ENCODE measurements at places on chromosomes 7 and 10. TPM values are rescaled to one million over a fixed set of nuclear protein-coding genes. Genes with fewer than 3 reads are reported as not detected.

DNA sequence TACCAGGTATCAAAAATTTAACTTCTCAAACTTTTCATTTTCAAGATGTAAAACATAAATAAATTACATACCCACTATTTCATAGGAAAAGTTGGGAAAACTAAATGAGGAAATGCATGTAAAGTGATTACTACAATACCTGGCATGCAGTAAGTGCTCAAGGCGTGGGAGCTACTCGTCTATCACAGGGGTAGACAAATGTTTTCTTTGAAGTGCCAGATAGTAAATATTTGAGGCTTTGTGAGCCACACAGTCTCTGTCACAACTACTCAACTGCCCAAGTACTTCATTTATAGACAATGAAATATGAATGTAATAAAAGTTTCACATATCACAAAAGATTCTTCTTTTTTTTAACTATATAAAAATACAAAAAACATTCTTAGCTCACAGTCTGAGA is 96.4 kb upstream of the PCGF5 start:
- no peak for DNase-seq

Gene ADAMTS14
- 2.9 TPM for total RNA-seq

DNA sequence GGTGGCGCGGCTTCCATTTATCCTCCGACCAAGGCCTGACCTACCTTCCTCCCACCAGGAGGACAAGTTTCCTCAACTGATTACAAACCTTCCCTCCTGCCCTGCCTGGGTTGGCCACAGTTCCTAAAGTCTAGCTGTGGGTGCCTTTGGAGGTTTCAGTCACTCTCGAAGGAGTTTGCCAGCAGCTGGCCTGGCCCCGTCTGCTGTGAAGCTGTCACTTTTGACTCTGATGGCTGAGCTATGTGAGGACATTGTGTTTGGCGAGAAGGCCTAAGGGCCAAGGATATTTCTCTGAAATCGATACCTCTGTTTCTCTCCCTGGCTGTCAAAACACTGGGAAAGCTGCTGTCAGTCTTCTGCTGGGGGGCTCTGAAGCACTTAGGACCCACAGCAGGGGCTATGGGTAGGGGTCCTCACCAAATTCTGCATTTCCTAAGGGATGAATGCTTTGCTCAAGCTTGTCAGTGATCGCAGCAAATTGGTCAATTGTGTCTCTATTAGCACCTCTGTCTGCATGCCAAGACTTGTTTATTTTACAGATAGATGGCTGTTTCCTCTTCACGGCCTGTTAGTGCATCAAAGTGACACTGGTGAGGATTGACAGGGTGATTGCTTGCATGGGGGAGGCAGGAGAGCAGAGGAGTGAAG is 31.9 kb upstream of the SAMD8 start:
- no peak for DNase-seq

Gene ZNF365
- total RNA-seq, result 6.3 TPM

GRCh38 chr10:59072038-59072437 is 104.4 kb upstream of the PHYHIPL start:
- DNase-seq, result no peak

GRCh38 chr7:107115762-107116540 is 52.9 kb upstream of the HBP1 start:
- no peak for DNase-seq

DNA sequence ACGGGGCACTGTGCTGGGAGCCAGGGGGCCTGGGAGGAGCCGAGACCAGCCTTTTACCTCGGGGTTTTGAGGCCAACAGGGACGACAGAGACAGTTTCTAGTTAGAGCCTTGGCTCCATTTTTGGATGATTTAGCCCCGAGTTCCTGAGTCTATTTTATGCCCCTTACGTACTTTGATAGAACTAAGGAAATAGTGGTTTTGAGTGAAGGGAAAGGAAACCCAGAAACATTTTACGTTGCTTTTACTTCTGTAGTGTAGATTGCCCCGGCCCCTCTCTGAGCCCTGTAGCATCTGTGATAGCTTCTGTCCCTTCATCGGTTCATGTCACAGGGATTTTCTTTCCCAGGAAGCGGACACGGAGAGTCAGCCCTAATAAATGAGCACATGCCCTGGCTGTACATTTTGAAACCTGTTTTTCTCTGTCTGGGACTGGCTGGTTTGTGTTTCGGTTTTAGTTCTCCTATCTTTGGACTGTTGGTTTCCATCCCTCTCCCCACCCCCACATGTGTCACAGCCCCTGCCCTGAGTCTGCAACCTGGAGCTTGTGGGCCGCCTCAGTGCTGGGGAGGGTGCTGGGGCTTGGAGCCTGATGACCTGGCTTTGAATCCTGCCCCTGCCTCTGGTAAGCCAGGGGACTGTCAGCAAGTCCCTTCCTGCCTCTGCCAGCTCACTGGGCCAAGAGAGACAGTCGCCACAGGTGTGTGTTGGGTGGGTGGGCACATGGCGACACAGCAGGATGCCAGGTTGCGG is 6.9 kb upstream of the ORAI2 start:
- no peak for DNase-seq

GRCh38 chr10:123132576-123133477 is 2.9 kb upstream of the HMX3 start:
- DNase-seq, result peak; percentile 79

Gene GLCCI1
- 12.3 TPM for total RNA-seq

Gene CDK1
- total RNA-seq, result 19.3 TPM

DNA sequence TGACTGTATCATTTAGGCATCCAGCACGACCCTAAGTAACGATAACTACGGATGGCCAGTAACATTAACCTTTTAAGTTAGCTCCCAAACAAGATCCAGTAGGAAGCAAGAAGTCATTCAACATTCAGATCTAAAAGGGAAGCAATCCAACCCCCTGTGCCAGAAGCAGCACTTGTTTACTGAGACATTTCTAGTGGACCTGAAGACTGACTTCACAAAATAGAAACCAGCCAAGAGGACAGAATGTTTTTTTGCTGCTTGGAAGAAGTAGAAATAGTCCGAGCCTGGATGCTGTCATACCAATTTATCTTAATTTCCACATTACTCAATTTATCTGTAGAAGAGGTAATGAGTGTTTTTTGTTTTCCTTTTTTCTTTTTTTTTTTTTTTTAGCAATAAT is 88.0 kb upstream of the CTTNBP2 start:
- no peak for DNase-seq

- DNase-seq, result no peak
These were observed 4.5 kb upstream of the IFIT2 start for GRCh38 chr10:89297356-89297755.

Gene NME8
- total RNA-seq, result not detected

Gene CDC123
- total RNA-seq, result 48.4 TPM

Gene AGAP3
- total RNA-seq, result 66.0 TPM

GRCh38 chr10:80288849-80289248 is 609 bp downstream of the MAT1A start:
- DNase-seq, result no peak

Gene ORC5
- 47.9 TPM for total RNA-seq

Gene TYW1
- total RNA-seq, result 7.7 TPM

Gene CTAGE6
- total RNA-seq, result 20.7 TPM

- DNase-seq, result no peak
These were observed 223.7 kb downstream of the BUB3 start for GRCh38 chr10:123377883-123378282.

Gene SLC18A3
- total RNA-seq, result not detected

GRCh38 chr7:29884399-29885272 is 78.3 kb downstream of the WIPF3 start:
- no peak for DNase-seq

Gene GIMAP1
- 4.1 TPM for total RNA-seq

Gene CFAP58
- 0.48 TPM for total RNA-seq

DNA sequence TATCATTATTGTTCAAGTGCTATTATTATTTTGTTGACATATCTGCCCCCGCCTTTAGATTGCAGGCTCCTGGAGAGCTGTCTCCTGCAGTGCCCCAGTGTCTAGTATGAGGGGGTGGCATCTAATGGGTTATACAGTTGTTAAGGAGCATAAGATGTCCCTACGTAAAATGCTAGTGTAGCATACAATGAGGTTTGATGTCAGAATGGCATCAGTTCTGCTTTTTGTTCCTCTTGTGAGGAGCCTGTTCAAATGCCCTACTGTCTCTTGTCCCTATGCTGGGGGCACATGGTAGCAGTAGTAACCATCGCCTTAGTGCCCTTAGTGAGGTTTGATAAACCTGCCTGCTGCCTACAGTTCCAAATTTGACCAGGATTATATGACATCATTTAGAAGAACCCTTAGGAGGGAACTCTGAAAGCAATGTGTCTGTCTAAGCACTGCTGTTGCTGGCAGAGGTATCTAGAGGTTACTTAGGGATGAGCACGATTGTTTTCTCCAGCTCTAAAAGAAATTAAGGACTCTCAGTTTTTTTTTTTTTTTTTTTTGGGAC is 9.7 kb downstream of the CREM start:
- DNase-seq, result no peak

Gene VAX1
- 0.96 TPM for total RNA-seq

DNA sequence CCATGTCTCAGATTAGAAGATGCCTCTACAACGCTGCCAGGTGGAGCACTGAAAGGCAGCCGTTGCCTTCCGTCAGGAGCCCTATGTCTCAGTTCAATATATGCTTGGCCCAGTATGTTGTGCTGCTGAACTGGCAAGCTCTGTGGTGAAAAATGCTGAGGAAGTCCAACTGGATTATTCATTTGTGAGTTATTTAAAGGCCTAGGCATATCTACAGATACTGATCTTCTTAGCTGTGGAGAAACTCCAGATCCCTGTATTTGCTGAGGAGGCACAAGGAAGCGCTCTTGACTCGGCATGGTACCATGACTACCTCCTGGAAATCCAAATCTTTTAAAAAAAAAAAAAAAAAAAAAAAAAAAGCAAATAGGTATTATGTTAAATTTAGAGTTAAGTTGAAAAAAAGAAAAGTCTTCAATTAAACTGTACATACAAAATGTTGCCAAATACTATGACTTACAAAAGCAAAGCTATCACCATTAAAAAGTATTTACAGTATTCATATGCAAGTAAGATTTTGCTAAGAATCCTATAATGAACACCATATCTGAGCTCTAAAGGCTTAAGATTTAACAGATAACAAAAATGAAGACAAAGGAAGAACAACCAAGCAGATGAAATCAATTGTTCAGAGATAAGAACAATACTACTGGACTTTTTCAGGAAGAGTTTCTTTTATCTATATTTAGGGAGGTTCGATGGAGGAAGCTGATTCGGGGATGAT is 152.4 kb downstream of the GALNT11 start:
- DNase-seq, result no peak

Gene CC2D2B
- 14.4 TPM for total RNA-seq

GRCh38 chr7:42395607-42396006 is 158.6 kb upstream of the GLI3 start:
- DNase-seq, result no peak

Gene GRM8
- 4.1 TPM for total RNA-seq

Gene POR
- total RNA-seq, result 71.5 TPM

GRCh38 chr10:17428351-17429097 is 25.9 kb downstream of the ST8SIA6 start:
- no peak for DNase-seq

Gene LHFPL3
- total RNA-seq, result 7.2 TPM

GRCh38 chr7:73856941-73857340 is 4.0 kb upstream of the TMEM270 start:
- no peak for DNase-seq

DNA sequence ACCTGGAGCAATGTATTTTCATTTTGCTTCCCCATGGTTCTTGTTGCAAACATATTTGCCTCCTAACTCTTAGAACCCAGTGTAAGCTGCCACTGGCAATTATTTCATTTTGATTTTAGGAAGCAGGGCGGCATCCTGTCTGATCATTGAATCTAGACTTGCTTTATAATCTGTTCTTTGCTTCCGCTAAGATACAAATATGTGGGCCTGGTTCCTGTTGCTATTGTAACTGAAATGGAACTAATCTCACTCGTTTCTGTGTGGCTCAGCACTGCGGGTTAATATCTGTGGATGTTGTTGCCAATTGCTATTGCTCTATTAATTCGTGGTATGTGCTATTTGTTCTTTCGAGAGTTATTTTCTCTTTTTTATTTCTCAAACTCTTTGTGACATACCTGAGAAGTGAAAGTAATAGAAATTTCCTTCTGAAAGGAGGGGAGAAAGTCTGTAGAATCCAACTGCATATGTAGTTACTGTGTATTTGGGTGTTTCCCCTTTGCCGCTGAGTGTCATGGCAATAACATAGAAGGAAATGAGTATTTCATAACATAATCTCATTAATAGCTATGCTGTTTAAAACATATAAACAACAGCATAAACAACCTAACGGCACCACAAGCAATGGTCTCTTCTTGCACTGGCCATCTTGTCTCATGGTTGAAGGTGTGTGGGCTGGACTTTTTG is 62.4 kb downstream of the FZD1 start:
- no peak for DNase-seq

DNA sequence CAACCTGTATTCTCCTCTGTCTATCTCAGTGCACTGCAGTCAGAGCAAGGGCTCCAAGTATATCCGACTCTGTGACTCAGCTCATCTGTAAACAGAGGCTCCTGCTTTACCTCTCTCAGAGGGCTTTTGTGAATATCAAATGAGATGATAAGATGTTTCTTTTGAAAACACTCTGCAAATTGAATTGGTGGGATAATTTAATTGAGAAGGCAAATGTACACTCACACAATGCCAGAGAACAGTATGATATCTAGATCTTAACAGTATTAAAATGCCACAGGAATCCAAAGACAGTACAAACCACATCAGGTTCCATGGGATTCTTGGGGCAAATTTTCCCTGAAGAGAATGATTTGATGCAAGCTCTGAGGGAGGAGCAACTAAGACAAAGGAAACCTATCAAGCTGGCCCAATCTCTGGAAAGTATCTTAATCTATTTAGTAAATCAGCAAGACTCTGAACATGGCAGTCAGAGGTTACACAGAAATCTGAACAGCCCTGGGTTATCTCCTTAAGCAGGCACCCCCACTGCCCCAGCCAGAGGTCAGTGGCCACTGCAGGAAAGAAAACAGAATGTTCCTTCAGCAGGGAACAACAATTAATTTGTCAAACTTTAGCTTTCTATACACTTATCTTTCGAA is 45.9 kb downstream of the DOCK4 start:
- DNase-seq, result no peak

GRCh38 chr10:125415964-125416363 is 255.6 kb upstream of the CTBP2 start:
- DNase-seq, result no peak

Gene ARMC3
- 2.2 TPM for total RNA-seq

DNA sequence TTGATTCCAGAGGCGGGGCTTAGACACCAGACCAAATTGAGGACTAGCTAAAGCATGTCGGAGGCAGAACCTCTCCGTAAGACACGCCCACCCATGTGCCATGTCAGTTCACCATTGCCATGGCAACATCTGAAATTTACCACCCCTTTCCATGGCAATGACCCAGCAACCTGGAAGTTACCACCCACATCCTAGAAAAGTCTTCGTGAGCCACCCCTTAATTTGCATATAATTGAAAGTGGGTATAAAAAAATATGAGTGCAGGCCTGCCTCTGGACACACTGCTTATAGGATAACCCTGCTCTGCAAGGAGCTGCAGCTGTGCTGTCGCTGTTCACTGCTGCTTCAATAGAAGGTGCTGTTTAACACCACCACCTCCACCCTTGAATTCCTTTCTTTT is 28.0 kb downstream of the TMEM270 start:
- DNase-seq, result peak; percentile 41

GRCh38 chr10:76644476-76644875 is 993.1 kb downstream of the KCNMA1 start:
- no peak for DNase-seq

- no peak for DNase-seq
These were observed 42.4 kb upstream of the ASAH2 start for GRCh38 chr10:50293513-50294313.

- DNase-seq, result no peak
These were observed 114.2 kb downstream of the PRKAG2 start for GRCh38 chr7:151762583-151763245.

Gene IFIT1B
- 26.5 TPM for total RNA-seq
